Fibroblast of pulmonary artery (primary cell): ENCODE measurements at places on chromosomes 13 and 19.

DNA sequence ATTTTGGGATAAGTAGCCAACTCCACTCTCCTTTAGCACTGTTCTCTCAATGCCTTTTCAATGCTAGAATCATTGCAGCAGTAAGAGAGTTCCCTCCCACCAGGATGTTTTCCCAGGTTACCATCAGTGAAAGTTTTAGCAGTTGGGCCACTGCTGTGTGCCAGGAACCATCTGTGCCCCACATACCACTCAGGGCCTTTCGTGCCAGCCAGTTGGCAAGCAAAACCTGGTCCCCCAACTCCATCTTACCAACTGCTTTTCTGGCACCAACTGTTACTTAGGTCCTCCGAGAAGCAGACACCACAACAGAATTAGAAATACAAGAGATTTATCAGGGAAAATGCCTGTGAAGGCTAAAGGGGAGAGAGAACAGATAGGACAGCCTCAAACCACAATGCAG, 533.4 kb upstream of the NBEA start:
- no peak for DNase-seq

DNA sequence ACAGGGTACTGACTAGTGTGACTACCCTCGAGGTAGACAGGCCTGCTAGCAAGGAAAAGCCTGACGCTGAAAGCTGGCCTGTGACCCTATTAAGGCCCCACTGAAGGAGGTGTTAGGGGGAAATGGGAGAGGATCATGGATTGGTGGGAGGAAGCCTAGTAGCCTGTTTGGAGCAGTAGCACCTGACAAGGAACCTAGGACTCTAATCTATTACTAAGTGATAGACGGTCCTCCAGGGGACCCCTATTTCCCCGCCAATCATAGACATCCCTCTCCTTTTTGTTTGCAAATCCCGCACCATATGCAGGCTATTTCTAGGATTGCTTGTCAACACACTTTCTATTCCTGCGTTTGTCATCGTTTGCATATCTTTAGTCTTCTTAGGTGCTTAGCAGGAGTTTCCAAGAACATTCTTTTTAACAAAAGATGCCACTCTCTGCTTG, 1338.8 kb upstream of the MIR17HG start:
- DNase-seq: no peak

DNA sequence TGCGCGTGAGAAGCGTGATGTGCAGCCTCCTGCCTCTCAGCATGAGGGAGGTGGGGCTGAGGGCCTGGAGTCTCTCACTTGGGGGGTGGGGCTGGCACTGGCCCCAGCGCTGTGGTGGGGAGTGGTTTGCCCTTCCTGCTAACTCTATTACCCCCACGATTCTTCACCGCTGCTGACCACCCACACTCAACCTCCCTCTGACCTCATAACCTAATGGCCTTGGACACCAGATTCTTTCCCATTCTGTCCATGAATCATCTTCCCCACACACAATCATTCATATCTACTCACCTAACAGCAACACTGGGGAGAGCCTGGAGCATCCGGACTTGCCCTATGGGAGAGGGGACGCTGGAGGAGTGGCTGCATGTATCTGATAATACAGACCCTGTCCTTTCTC, 8.7 kb downstream of the CD177 start:
- DNase-seq: peak; percentile 12

DNA sequence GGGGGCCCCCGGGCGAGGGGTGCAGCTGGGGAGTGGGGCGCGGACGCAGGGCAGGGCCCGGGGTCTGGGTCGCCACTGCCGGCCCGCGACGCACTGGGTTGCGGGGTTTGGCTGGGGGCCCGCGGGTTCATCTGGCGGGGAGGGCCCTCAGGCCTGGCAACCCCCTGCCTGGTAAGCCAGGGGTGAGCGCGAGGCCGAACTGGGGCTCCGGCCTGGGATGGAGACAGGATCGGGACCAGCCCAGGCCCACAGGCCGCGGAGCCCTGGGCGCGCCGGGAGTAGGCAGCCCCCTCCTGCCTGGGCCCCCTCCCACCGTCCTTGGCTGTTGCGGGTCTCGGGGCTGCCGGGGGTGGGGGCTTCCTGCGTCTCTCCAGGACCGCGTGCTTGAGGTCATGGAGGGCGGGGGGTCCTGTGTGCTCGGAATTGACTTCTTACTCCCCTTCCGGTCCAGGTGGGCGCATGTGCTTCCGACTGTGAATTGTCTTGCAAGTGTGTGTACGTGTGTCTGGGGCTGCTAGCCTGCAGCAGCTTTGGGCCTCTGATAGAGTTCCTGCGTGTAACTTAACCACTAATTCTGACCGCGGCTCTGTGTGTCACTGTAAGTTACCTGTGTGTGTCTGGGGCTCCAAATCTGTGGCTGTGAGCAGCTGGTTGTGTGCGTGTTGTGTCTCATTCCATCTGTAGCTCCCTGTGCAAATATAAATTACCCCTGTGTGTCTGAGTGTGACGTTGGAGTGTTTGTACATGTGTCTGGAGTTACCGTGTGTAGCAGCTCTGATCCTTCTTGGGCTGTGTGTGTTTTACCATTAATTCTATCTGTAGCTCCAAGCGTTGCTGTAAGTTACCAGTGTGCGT, 751 bp downstream of the GRAMD1A start:
- peak; percentile 50 for DNase-seq

- no peak for DNase-seq
Measured at GRCh38 chr19:15448044-15448777, 1.5 kb downstream of the WIZ start.

GRCh38 chr13:92307752-92308151, 909.3 kb downstream of the GPC5 start:
- DNase-seq: no peak

DNA sequence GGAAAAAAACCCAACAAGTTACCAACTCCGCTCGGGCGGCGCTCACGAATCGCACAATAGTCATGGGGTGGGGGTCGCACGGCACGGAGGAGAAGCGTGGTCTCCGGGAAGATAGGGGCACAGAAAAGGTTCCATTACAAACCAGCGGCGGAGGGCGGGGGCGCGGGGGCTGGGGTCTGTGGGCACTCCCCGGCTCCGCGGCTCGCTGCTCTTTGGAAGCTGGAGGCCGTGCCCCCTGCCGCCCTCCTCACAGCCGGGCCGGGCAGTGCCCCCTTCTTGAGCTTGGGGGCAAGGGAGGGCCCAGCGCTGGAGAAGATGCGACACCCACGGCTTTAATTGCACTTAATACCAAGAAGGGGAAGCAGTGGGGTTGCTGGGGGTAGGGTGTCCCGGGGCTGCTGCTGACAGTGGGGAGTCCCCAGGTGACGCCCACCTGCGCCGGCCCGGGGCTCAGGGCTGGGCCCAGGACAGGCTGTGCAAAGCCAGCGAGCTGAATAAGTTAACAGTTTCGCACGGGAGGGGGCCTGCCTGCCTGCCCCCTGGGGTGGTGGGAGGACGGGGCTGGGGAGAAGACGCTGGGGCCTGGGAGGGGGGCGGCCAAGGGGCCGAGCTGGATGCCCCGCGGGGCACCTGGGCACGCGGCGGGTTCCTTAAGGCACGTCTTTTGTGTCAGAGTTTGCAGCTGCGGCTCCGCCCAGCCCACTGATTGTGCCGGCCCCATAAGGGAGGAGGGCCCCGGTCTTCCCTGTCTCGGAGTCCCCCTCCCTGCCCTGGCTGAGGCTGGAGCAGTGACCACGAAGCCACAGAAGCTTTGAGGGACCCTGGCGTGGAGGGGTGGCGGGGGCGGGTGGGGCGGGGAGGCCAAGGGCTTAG, 9.8 kb downstream of the DCAF15 start:
- no peak for DNase-seq

GRCh38 chr13:109790942-109791605, 4.7 kb upstream of the IRS2 start:
- peak; percentile 60 for DNase-seq

GRCh38 chr19:56295531-56296455, 18.8 kb downstream of the ZSCAN5A start:
- DNase-seq: no peak

- no peak for DNase-seq
Measured at GRCh38 chr19:40539070-40539469, 37.6 kb upstream of the SHKBP1 start.

DNA sequence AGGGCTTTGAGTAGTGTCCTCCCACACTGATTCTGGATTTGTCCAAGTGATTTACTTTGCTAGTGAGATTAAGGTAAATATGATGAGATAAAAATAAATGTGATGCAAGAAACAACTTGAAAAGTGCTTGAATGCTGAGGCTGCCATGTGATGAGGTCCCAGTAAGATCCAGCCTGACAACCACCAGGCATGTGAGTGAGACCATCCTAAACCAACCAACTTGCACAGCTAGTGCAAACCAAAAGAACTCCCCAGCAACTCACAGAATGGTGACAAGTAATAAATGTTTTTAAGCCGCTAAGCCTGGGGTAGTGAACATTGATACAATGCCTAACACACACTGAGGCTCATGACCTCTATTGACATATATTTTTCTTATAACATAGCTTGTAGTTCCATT, 13.3 kb upstream of the RBM26 start:
- DNase-seq: no peak
